ENCODE measurements at places on chromosomes 5 and 9. TPM values are rescaled to one million over a fixed set of nuclear protein-coding genes. Genes with fewer than 3 reads are reported as not detected.
A peak's percentile ranks its signal among the peaks of the same experiment; 100 is the strongest.

DNA sequence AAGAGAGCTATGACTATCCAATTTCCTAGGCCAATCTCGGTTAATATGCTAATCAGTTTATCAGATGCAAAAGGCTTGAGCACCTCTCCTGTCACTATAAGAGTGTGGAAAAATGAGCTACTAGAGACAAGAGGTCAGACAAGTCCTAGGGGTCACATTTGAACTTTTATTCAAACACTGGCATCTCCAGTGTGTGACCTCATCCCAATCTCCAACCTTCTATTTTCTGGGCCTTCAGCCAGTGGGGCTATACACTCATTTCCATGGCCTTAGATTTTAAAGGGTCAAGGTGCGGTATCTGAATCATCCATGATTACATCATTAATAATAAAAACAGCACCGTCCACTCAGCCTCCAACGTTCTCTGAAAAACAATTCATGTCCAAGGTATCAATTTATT, 139.6 kb upstream of the LRRTM2 start:
- no peak for DNase-seq

Gene SLC45A2
- total RNA-seq, result not detected

- DNase-seq, result no peak
These were observed 118.0 kb upstream of the OR13F1 start for GRCh38 chr9:104386013-104386412.

- peak; percentile 39 for DNase-seq
These were observed 150.7 kb downstream of the SLC28A3 start for GRCh38 chr9:84189904-84190303.

Gene PCDHA3
- not detected for total RNA-seq

Gene OR1J2
- not detected for total RNA-seq

- no peak for DNase-seq
These were observed 94.7 kb upstream of the ADAMTSL1 start for GRCh38 chr9:18379073-18379811.

Gene PCDHB10
- total RNA-seq, result 18.3 TPM

Gene INSL4
- not detected for total RNA-seq

Gene TEX48
- total RNA-seq, result not detected

DNA sequence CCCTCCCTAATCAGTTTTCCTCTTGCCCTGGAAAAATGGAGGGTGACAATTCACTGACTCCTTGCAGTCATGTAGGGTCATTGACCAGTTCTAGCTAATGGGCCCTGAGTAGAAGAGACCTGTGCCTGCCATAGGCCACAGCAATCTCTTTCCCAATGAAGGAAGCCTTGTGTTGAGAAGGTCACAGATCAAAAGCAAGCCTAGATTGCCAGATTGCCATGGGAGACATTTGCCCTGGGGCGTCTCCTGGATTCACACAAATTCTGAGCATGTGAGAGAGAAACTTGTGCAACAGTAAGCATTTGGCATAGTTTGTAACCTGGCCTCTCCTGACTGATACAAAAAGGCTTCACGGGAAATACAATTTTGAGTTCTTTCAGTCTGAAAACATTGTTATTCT, 148.0 kb downstream of the NUDT12 start:
- DNase-seq, result no peak
